Smooth muscle cell of trachea (primary cell): ENCODE measurements at places on chromosomes 16 and 17. TPM values are rescaled to one million over a fixed set of nuclear protein-coding genes. Genes with fewer than 3 reads are reported as not detected.

Gene KRTAP4-3
- total RNA-seq = not detected in 2 replicates

Gene SMG6
- 44.8 and 51.4 TPM in 2 replicates for total RNA-seq

Gene SMIM22
- total RNA-seq = not detected in 2 replicates

Gene EFCAB13
- 8.3 and 10.1 TPM in 2 replicates for total RNA-seq

Gene DNAH9
- total RNA-seq = not detected in 2 replicates
